ENCODE measurements at places on chromosomes 2 and 18.
A peak's percentile ranks its signal among the peaks of the same experiment; 100 is the strongest.

DNA sequence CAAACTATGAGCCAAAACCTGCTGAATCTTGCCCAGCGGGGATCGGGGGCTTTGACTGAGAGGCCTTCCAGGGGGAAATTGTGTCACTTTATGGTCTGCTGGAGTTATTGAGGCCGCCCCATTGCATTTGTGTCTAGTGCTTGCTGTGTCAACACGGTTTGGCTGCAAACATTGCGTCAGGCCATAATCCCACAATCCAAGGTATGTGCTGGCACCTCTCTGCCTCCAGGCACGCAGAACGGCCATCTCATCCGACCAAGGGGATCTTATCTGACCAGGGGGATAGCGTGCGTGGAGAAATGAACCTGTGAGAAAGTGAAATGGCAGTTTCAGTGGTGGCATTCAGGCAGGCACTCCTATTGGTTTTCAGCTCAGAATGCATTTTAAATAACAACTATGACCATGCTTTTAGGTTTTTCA is 18.1 kb upstream of the LYPD6B start:
- DNase-seq, result no peak

- DNase-seq, result no peak
These were observed 21.9 kb downstream of the SLC25A52 start for GRCh38 chr18:31738460-31739407.

DNA sequence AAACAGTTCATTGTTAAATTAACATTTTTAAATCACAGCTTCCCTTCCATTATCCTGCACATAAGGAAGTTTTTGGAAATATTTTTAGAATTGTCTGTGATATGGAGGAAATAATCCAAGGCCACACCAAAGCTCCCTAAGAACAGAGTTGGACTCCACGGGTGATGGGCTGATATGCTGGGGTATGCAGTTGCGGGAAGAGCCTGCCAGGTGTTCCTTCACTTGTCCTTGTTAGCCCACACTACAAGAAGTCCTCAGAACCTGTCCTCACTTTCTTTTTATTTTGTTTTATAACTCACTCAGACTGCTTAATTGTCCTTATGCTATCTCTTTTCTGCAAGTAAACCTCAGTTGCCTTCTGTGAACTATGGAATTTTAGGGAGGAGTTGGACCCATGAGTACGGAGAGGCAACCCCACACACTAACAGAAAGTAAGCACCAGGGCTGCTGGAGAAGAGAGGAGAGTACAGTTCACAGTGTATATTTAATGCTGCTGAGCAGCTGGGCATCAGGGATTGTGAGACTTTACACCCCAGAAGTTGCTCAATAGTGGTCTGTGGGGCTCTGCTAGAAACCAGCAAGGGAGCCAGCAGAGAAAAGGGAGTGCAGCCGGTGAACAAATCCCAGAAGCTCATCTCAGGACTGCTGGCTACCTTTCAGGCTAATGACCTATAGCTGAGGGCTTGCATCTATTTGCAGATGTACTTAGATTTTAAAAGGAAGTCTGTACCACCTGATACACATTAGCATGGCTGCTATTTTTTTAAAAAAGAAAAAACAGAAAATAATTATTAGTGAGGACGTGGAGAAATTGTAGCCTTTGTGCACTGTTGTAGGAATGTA is 280.1 kb upstream of the STON1 start:
- DNase-seq, result peak; percentile 4

GRCh38 chr18:28175150-28175929 is 1.6 kb downstream of the CDH2 start:
- DNase-seq, result no peak

DNA sequence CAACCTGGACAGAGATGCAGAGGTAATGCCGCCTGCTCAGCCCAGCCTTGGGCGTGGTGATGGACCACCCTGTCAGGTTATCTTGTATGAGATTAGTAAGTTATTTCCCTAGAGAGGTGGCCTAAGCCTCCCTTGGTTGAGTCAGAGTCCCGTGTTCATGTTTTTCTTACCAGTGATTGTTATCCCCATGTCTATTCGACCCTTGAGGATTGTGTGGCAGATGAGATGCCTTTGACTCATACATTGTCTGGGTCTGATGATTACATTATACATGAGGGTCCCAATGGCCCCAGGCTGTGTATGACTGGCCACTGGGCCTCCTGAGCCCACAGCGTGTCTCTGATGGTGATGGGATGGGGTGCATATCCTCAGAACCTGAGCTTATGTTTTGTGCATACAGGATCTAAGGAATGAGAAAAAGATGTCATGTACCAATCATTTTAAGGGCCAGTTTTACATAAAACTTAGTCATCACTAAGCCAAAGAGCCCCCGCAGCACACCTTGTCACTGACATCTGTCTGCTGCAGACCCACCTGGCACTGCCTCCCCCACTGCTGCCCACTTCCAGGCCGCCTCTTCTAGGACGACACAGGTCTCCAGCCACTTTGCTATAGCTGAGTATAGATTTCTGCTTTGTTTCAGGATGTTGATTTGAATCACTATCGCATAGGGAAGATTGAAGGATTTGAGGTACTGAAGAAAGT is 7.7 kb downstream of the PPP1R7 start:
- no peak for DNase-seq

DNA sequence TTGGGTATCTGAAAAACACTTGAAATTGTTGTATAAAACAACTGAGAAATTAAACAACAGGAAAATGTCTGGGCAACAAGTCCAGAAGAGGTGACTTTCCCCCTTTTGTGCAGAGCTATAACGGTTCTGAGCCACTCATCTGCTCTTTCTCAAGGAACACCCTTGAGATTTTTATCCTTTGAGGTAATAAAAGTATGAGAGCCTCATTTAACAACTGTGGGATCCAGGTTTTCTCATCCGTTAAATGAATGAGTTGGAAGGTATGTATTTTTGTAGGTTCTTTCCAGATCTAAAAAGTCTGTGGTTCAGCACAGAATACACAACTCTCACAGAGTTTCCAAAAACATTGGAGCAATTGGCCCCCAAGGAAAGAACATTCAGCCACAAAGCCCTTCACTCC is 93.0 kb downstream of the ANKRD44 start:
- DNase-seq, result no peak

- DNase-seq, result no peak
These were observed 19.8 kb downstream of the ABHD3 start for GRCh38 chr18:21684731-21685130.

GRCh38 chr2:47051562-47051961 is 103.5 kb downstream of the STPG4 start:
- DNase-seq, result no peak

- DNase-seq, result no peak
These were observed 187.2 kb downstream of the BCL11A start for GRCh38 chr2:60366135-60366712.

DNA sequence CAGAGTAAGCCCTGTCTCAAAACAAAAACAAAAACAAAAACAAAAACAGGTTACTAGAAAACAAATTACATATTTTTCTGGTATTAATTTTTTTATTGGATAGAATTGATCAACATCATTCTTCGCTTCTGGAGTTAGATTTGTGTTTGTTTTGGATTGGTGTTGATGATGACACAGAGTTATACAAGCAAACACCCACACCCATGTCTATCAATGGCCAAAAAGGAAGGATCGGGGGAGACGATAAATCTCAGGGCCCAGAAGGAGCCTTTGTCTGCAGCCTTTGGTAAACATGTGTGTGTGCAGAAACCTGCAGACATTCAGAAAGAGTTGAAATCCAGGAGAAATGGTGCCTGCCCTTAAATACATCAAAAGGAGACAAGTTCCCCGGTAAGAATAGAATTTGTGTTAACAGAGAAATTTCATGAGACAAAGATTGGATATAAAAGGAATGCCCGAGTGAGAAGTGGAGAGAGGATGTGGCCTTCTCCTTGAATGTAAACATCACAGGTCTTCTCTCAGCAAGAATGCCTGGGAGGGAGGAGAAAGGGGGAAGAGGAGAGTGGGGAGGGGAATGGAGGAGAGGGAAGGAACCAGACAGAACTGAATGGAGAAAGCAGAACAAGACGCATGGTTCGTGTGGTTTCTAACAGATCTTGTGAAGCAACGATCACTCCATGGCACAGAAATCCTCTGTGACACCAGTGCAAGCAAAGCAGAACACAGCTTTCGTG is 40.4 kb upstream of the TMEM178A start:
- no peak for DNase-seq

DNA sequence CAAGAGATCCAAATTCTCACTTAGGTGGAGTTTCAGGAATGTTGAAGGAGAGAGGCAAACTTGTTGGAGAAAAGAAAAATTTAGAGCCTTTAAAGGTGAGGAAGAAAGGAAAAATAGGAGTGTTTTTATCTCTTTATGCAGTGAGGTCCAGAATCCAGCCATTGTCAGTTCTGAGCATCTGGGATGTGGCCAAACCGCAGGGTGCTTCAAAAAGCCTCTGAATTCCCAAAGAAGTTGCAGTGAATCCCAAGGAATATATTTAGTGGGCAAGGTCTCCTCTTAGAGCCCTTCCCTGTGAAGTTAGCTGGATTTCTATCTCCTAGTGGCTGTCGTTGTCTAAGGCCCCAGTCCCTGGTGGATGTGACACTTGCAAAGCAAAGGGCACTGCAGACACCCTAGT is 51.2 kb downstream of the MTCL1 start:
- no peak for DNase-seq

GRCh38 chr2:74845991-74846390 is 12.1 kb downstream of the HK2 start:
- no peak for DNase-seq

DNA sequence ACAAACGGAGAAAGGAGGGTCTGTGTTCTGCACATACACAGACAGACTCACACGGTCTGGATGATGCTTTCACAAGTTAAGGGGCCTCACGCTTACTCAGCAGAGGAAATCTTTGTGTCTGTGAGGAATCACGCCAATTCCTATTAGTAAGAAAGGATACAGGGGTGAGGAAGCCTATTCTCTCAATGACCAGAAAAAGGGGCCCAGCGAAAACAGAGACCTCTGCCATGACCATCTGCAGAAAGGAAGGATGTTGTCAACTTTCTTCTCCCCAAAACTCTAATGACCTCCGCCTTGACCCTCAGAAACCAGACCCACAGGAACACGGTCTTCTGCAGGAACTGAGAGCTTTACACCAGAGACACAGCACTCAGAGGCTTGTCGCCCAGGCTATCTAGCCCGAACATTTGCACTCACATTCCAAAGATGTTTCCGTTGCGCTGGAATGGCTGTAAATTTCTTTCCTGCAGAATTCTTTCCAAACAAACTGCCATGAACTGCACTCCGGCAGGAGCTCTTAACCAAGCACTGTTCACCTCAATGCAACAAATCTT is 186.3 kb downstream of the TCF4 start:
- DNase-seq, result no peak

GRCh38 chr2:62999905-63000304 is 50.7 kb upstream of the OTX1 start:
- no peak for DNase-seq

DNA sequence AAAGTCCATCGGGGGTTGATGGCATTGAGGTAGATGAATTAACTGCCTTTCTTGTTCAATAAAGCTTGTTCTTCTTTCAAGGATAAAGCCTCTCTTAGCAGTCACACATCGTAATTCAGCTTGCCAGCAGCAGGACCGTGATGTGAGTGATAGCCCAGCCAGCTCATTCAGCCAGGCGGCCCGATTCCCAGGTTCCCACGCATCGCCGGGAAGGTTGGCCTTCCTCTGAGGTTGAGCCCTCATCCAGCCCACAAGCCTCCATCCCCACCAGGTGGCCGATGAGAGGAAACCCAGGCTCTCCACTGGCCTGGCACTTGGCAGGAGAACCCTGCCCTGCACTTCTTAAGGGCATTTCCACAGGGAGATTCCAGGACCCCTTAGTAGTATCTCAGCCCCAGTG is 4.7 kb downstream of the AGAP1 start:
- DNase-seq, result no peak

GRCh38 chr2:102074152-102074783 is 68.3 kb upstream of the IL1R1 start:
- DNase-seq, result no peak

DNA sequence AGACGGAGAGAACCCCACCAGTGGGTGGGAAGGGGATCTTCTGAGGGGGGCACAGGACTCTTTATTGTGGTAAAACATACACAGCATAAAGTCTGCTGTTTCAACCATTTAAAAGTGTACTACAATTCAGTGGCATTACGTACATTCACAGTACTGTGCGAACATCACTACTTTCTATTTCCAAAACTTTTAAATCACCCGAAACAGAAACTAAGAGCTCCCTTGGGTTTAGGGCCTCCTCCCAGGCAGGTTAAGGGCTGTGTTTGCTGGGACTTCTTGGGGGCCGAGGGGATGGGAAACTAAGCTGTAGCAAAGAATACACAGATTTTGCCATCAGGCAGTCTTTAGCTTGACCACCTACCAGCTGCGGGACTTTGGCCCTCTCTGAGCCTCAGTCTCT is 242.0 kb downstream of the HAUS1 start:
- DNase-seq, result no peak

GRCh38 chr2:64629875-64630274 is 23.8 kb downstream of the SERTAD2 start:
- no peak for DNase-seq

DNA sequence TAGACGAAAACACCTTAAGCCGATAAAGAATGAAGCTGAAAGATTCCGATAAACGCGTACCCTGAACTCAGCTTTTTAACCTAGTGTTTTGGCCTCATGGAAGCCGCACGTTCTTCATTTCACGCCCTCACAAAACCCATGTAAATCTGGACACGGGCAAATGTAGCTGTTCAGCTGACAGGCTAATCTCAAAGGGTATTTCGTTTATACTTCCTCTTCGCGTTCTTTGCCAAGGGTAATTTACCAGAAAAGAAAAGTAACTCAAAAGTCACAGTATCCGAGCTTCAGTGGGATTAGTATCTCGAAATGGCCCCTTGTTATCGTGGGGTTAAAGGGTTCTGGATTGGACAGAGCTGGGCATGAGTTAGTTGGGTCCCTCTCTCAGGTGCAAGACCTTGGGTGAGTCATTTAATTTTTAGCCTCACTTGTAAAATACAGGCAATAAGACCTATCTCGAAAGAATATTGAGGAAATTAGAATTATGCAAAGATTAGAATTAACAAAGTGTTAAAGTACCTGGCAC is 22.0 kb upstream of the STPG4 start:
- DNase-seq, result no peak

DNA sequence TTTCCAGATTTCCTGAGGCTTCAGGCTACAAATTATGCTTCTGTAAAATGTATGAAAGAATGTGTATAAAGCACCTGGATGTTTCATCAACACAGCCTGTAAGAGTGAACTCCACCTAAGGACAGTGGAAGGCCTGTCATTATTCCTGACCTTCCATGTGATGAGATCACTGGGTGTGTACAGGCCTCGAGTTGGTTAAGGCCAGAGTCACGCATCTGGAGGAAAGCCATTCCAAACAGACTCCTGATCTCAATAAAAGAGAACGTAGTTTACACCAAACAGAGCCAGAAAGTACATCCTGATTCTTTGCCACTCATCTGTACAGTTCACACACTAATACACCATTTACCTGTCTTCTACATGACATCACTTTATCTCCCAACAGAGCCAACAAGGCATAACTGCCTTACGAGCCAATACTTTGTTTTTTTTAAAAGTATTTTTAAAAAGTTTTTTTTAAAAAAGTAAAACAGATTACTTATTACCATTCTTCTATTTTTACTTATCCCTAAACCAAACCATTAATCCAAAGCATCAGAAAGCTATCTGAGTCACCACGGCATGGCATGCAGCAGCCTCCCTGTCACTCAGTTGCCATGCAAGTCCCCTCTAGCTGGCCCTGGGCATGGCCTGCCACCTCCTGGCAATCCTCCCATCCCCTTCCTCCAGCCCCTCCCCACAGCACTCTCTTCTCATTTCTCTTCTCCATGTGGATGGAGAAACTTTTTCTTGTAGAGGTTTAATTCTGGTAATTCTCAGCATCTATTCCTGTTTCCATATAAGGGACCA is 78.8 kb upstream of the TFCP2L1 start:
- no peak for DNase-seq
